ENCODE measurements at places on chromosomes 5 and 9.

- no peak for DNase-seq
These were observed 19.9 kb upstream of the ERAP2 start for GRCh38 chr5:96856371-96856770.

GRCh38 chr5:158976035-158976434, 123.7 kb downstream of the EBF1 start:
- no peak for DNase-seq

GRCh38 chr9:4137234-4137633, 162.6 kb downstream of the GLIS3 start:
- no peak for DNase-seq

- no peak for DNase-seq
These were observed 3.0 kb upstream of the FGF18 start for GRCh38 chr5:171416160-171417049.

GRCh38 chr9:91127653-91128052, 234.1 kb downstream of the AUH start:
- DNase-seq, result no peak

GRCh38 chr9:79013715-79014610, 557.8 kb upstream of the TLE4 start:
- DNase-seq, result no peak

DNA sequence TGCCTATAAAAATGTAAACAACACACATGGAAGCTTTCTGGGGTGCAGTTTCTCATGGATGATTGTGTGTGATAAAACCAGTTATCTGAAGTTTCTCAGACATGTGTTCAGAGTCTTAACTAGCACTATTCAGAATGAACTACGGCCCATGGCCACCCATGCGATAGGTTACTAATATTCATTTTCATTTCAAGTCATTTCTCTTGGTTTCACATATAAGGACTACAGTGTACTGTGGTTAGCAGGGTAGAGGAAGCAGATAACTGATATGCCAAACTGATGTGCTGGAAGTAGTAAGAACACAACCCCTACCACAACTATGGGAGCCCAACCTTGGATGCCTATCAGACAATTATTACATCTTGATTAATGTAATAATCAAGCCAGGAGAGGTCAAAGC, 372.1 kb downstream of the DTWD2 start:
- DNase-seq, result no peak

DNA sequence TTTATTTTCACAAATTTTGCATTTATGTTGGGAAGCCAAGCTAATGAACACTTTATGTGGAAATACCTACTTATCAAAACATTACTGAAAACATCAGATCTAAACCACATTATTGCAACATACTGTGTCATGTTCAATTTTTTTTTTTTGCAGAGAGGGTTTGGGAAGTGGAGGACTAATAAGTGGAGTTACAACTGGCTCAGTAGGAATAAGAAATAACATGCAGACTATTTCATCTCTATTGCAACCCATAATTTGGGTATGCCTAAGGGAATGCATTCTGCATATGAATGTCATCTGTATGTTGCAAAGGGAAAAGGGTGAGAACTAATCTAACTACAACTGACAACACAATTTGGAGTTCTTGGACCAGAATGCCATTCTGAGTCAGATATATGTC, 41.8 kb downstream of the APC start:
- no peak for DNase-seq

DNA sequence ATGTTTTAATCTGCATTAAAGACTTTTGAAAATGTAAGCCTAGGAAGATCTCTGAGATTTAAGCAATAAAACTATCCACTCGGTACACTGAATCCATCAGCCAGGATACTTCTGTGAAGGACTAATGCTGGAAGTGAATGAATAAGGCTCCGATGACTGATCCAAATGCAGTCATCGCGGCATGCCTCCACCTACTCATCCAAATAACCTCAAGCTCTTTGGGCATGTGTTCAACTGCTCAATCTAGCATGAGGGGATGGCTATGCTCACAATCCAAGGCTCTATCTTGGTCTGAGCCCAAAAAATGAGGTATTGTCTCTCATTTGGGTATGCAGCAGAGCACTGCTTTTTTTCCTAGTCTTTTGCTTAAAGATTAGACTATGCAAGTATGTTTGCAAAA, 19.2 kb downstream of the MARCHF3 start:
- DNase-seq, result no peak

DNA sequence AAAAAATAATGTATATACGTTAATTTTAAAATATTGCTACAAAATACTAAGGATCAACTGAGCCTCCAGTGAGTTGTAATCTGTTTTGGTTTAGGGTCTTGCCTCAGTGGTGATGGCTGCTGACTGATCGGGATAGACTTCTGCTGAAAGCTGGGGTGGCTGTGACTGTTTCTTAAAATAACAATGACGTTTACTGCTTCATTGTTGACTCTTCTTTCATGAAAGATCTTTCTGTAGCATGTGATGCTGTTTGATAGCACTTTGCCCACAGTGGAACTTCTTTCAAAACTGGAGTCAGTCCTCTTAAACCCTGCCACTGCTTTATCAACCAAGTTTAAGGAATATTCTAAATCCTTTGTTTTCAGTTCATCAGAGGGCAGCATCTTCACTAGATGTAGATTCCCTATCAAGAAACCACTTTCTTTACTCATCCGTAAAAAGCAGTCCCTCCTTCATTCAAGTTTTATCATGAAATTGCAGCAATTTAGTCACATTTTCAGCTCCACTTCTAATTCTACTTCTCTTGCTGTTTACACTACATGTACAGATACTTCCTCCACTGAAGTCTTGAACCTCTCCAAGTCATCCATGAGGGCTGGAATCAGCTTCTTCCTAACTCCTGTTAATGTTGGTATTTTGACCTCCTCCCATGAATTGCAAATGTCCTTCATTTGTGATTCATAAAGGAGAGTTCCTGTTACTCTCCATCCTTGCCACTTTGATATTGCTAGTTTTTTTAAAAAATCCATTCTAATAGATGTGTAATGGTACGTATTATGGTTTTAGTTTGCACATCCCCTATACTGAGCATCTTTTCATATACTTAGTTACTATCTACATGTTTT, 41.5 kb upstream of the PTPDC1 start:
- no peak for DNase-seq

DNA sequence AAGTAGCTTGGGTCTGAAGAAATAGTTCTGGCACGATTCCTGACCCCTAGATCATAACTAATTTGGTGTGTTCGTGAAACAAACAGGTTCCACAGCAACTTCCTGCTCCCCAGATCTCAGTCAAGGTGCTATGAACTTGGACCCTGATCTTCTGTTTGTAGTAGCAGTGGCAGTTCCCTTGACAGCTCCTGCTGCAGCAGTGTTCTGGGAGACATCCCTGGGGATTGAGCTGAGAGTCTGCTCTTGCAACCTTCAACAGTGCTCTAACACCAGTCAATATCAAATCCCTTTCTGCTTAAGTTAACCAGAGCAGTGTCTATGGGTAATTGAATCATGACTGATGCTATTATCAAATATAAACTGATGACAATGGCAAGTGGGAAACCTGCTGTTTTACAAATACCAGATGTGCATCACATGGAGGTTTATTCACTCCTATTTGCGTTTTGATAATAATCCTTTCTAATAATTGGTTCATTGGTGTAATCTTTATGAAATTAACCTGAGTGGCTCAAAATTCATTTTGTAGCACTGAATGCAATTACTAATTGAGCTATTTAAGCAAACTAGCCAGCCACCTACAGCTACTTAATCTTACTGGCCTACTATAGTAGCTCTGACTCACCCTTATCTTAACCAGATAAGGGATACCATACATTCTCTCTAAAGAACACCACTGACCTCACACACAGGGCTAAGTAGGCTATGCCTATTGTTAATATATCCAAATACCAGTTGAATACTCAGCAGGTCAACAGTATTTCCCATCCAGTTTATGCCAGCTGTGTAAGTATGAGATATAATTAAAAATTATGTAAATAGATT, 21.9 kb downstream of the KDM4C start:
- no peak for DNase-seq

- DNase-seq, result no peak
These were observed 77.4 kb downstream of the ATPSCKMT start for GRCh38 chr5:10172247-10172646.

DNA sequence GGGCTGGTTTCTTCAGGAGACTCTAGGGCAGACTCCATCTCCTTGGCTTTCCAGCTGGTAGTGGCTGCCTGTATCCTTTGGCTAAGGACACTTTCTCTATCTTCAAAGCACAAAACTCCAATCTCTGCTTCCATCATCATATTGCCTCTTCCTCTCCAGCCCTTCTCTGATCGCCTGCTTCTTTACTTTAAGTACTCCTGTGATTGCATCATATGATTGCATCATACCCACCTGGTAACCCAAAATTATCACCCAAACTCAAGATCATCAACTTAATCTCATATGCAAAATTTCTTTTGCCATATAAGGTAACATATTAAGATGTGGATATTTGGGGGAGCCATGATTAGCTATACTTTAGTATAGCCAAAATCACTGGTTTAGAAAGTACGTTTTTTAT, 1092.6 kb upstream of the CDH6 start:
- DNase-seq, result no peak

- DNase-seq, result no peak
These were observed 103.3 kb downstream of the MRPS27 start for GRCh38 chr5:72216756-72217155.

- no peak for DNase-seq
These were observed 3.3 kb upstream of the SECISBP2 start for GRCh38 chr9:89314955-89315354.

GRCh38 chr5:14505310-14506139, 76.1 kb upstream of the OTULINL start:
- DNase-seq, result no peak

- no peak for DNase-seq
These were observed 15.2 kb upstream of the DNAJC25 start for GRCh38 chr9:111615928-111616327.

- DNase-seq, result no peak
These were observed 755.0 kb downstream of the DNAH5 start for GRCh38 chr5:13189532-13189931.

DNA sequence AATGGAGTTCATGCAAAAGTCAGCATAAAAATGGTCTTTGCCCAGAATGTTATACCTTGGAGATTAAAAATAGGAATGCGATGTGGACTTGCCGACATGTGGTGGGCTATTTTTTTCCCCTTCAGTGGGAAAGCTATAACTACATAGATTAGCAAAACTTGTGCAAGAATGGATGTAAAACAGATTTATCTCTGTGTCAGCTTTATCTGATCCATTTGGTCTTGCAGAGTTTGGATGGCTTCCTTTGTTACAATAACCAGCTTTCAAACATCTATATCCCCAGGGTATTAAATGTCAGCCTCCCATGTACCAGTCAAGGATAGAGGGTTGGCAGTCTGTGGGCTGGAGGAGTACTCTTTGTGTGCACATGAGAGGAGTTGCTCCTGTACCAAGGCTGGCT, 284.9 kb downstream of the TMEM38B start:
- no peak for DNase-seq

DNA sequence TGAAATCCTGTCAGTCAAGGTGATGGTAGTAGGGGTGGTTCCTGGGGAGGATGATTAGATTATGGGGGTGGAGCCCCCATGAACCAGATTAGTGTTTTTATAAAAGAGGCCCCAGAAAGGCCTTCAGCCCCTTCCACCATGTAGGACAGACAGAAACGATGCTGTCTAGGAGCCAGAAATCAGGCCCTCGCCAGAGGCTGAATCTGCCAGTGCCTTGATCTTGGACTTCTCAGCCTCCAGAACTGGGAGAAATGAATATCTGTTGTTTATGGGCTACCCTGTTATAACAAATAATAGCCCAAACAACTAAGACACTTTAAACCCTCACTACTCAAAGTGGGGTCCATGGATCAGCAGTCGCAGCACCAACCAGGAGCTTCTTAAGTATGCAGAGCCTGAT, 20.2 kb upstream of the FOXB2 start:
- no peak for DNase-seq

- no peak for DNase-seq
These were observed 30.8 kb downstream of the IPPK start for GRCh38 chr9:92639124-92639523.

DNA sequence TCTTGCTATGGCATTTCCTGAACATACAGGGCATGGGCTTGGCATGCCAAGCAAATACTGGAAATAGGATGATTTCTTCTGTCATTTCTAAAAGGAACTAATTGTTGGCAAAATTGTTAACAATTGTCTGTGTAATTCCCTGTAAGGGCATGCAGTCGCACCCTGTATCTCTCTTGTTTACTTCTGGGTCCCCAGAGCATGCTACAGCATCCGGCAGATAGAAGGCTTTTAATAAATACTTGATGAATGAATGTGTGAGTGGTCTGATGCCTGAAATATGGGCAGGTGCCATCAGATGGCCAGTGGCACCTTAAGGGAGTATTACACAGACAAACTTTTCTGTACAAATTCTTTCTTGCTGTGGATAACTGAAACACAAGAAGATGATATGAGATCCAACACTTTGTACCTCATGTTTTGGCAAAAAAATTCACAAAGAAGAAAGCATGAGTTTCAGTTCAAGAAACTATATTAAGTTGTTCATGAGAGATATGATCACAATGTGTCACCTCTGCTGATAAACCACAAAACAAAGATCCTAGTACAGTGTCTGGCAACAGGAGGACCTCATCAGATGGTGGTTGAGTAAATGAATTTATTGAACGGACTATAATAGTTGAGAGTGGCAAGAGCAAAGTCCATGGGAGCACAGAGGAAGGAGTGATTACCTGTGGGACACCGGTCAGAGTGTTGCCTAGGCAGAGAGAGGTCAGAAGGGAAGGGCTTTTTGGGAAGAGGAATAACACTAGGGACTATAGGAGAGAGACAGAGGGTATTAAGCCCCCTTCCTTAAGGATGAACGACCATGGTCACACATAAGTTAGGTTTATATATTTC, 194.2 kb downstream of the ATP10B start:
- DNase-seq, result no peak

DNA sequence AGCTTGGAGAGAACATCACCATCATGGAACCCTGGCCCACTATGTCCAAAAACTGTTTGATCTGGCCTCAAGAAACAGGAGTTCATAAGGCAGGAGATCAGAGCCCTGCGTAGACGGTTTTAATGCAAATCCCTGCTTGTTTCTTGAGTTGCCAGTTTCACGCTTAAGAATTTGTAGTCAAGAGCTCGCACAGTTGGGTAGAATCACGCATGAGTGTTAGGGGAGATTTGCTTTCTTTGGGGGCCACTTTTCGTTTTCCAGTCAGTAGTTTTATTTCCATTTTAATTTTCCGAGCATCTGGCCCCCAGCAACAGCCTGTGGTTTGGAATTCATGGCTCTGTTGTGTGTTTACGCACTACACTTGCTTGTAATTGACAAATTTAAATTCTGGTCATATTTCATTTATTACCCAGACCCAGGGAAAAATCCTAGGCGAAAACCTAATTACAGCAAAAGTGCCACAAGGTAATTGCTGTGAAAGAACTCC, 6.6 kb upstream of the C5orf58 start:
- no peak for DNase-seq

DNA sequence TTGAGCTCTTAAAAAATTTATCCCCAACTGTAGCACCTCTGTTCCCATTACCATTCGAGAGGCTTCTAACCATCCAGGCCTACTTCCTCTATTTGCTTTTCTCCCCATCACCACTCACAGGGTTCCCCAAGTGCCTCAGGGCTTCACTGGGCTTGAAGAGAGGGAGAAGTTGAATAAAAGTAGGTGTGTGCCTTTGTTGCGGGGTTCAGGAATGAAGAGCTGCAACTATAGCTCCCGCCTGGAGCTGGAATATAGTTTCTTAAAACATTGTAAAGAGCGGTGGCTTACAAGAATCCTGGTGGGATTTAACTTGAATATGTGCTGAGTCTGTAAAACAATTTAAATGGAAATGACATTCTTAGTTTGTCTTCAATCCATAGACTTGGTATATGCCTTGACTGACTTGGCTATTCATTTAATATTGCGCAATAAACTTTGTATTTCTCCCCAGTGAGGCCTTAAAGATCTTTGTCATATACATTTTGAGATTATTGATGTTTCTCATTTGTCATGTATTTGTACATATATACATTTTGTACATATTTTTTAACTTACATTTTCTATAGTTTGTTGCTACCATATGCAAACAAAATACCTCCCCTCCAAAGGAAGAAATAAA, 7.2 kb downstream of the ENTREP1 start:
- DNase-seq, result no peak

Measured in stimulated activated CD4-positive, alpha-beta T cell treated with anti-CD3 and anti-CD28 coated beads, Interleukin-1b, Interleukin-23, amount 100 ng/mL, for 48 hours (primary cell).